ENCODE measurements at places on chromosomes 5 and 9. TPM values are rescaled to one million over a fixed set of nuclear protein-coding genes. Genes with fewer than 3 reads are reported as not detected.

The LCN15 gene
- 0.10 TPM for polyA plus RNA-seq

The SLC46A2 gene
- 1.0 TPM for polyA plus RNA-seq

The SYNPO gene
- 19.8 TPM for polyA plus RNA-seq

DNA sequence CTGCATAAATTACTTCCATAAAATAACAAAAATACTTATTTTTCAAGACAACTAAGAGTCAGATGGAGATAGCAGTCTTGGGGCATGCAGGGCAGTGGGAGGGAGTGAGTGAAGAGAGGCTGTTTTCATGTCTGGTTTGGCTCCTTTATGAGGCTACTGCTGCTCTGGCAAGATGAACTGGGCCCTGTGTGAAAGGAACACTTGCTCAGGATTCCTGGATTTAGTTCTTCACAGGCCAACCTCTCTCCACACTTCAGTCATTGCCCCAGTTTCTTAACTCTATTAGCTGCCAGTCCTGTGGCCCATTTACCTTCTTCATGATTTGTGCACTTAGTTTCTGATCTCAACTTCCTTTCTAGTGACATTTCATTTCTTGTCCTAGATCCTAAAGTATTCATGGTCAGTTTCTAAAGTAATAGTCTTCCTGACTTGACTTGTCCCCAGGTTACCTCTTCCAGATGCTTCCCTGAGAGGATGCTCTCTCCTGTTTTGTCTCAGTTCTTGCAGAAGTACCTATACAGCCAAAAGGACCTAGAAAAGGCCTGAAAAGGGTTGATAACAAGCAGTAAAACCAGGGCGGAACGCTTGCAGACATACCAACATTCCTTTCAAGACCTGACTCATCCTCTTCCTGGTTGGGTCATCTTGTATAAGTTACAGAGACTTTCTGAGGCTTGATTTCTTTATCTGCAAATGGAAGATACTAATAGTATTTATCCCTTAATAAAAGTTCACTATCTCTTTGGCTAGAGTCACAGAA, 77.0 kb upstream of the ZFAND5 start:
- DNase-seq, result no peak

- DNase-seq, result no peak
Measured at GRCh38 chr5:142601432-142601831, 84.5 kb downstream of the FGF1 start.

GRCh38 chr9:124308606-124309491, 51.1 kb downstream of the NEK6 start:
- no peak for DNase-seq

GRCh38 chr5:122639033-122639432, 135.8 kb upstream of the SNX2 start:
- DNase-seq, result no peak

Measured in right lung (tissue), 10 donors.